GDM1 (cell line): ENCODE measurements at places on chromosomes 7 and 10.

DNA sequence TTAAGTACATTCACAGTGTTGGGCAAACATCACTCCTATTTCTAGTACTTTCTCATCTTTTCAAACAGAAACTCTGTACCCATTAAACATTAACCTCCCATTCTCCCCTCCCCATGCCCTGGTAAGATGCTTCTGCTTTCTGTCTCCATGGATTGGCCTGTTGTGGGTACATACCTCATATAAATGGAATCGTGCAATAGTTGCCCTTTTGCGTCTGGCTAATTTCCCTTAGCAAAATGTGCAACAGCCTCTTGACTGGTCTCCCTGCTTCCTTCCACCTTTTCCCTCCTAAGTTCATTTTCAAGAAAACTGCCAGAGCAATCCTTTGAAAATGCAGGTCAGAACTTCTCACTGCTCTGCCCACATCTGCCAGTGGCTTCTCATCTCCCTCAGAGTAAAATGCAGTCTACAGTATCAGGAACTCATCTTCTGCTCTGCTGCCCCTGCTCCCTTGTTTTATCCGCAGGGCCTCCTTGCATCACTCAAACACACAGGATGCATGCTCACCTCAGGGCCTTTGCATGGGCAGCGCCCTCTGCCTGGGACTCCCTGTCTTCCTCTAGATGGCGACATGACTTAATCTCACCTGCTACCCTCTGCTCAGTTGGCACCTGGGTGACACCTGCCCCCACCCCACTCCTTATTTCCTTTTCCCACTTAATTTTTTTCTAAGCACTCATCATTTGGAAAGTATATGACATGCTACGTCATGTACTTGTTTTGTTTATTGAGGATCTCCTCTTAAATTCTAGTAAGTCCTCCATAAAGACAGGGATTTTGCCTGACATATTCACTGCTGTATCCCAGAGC is 44.3 kb upstream of the ECHDC3 start:
- no peak for DNase-seq

GRCh38 chr10:29658984-29659965 is 24.5 kb upstream of the SVIL start:
- peak; percentile 22 for DNase-seq

- no peak for DNase-seq
Observed at GRCh38 chr10:78529262-78529661, 495.6 kb downstream of the RPS24 start.

DNA sequence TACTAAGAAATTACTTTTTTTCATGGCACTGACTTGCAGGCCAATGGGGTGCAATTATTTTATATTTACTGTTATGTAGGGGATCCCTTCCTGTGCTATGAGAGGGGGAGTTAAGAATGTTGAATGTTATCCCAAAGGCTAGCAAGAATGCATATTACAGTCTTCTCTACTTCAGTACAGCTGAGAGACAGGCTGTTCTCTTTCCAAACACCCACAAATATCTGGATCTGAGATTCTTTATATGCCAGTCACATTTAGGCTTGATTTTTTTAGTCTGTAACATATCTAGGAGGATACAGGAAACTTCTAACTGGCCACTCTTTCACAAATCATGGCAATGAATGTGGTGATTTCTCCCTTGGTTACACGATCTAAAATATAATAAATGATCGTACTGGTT is 266.4 kb upstream of the FZD8 start:
- no peak for DNase-seq

GRCh38 chr10:101834341-101834740 is 9.3 kb downstream of the KCNIP2 start:
- peak; percentile 71 for DNase-seq

DNA sequence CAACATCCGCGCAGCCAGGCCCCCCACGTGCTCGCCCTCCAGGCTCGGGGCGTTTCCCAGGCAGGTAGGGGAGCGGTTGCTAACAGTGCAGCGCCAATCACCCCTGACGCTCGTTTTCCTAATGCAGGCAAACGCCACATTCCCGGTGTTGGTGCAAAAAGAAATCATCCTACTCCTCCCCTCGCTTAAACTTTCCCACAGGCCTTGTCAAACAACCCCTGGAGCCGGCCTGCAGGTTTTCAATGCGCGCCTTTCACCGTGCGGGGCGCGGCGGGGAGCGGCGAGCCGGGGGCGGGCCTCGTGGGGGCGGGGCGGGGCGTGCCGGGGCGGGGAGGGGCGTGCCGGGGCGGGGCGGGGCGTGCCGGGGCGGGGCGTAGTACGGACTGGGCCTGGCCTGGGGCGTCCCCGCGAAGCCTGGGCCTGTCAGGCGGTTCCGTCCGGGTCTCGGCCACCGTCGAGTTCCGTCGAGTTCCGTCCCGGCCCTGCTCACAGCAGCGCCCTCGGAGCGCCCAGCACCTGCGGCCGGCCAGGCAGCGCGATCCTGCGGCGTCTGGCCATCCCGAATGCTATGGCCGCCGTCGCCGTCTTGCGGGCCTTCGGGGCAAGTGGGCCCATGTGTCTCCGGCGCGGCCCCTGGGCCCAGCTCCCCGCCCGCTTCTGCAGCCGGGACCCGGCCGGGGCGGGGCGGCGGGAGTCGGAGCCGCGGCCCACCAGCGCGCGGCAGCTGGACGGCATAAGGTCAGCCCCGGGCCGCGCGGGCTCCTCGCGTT is at the start of gene ECHDC3:
Gene ECHDC3 (plus strand): TSS at position 374 of the 770 bp plus-strand sequence. CDS start 195 bp downstream, at position 569.
- no peak for DNase-seq

DNA sequence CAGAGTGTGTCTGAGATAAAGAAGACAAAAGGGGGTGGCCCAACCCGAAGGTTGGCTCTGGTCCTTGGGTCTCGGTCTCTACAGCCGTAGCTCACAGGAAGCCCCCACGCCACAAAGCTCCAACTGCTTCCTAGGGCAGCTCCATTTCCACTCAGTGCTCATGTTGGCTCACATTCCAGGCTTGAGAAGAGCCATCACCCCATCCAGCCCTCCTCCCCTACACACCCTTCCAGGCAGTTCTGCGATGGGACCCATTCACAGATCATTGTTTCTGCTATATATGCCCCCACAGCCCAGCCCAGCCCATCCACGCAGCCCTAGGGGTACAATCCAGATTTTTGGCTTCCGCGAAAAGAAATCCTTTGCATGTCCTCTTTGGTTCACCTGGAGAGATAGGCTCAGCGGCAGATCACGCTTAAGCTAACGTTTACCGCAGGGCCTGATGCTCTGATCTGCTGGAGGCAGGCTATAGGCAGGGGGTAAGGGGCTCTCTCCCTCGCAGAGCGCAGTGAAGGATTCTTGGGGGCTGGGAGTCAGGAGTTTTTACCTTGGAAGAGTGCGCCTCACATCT is 6.2 kb upstream of the HOXA11 start:
- DNase-seq: no peak

GRCh38 chr7:92150450-92151017 is 16.3 kb upstream of the CYP51A1 start:
- DNase-seq: no peak
